Fibroblast of the conjunctiva (primary cell): ENCODE measurements at places on chromosomes 13 and 19.

- no peak for DNase-seq
These were observed 21.4 kb upstream of the SLC15A1 start for GRCh38 chr13:98773921-98774320.

GRCh38 chr19:2944775-2945574 is at the start of gene ZNF77:
ZNF77 (minus strand) TSS chr19:2944971; CDS start chr19:2944840, 131 bp downstream.
- peak; percentile 98 for DNase-seq

- no peak for DNase-seq
These were observed 17.1 kb downstream of the NUMBL start for GRCh38 chr19:40673397-40673796.

DNA sequence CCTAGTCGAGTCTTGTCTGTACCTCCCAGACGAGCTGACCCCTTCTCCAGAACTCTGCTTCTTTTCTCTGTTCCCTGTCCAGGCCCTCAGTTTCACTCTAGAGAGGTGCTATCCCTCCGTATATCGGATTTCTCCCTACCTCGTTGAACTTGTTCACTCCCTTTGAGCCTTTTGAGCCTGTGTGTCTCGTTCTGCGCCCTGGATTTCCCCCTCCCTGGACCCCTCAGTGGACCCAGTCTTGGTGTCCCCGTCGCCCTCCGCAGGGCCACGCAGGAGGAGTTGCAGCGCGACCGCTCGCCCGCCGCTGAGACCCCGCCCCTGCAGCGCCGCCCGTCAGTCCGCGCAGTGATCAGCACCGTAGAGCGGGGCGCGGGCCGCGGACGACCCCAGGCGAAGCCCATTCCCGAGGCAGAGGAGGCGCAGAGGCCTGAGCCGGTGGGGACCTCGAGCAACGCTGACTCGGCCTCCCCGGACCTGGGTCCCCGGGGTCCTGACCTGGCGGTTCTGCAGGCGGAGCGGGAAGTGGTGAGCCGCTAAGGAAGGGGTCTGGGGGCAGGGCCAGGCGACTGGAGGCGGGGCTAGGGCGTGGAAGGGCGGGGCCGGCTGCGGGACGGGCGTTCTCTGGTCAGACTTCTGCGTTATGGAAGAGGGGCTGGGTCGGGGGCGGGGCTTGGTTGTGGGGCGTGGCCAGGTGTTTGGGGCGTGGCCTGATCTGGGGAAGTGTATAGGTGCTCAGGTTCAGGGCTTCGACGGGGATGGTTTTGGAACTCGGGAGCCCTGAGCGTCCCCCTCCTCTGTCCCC is 5.5 kb downstream of the EPS8L1 start:
- DNase-seq: peak; percentile 27

DNA sequence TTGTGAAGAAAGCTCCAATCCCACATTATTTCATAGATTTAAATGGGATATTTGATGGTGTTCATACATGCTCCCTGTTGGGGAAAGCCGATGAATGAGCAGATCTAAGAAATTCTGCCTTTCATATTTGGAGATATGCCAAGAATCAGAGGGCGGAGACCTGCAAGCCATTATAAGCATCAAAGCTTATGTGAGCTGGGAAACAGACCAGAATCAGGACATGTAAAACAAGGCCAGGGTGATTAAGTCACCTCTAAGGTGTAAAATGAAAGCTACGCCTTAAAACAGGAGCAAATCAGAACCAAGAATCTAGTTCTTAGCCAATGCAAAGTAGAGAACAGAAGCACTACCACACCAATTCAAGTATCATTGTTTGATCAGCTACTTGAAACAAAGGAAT is 392.4 kb downstream of the DCT start:
- no peak for DNase-seq

- no peak for DNase-seq
These were observed 20.1 kb upstream of the ARHGEF18 start for GRCh38 chr19:7328647-7329046.

- DNase-seq: no peak
These were observed 8.2 kb upstream of the UPK1A start for GRCh38 chr19:35657904-35658700.

- no peak for DNase-seq
These were observed 30.6 kb downstream of the RAP2A start for GRCh38 chr13:97464561-97464960.

DNA sequence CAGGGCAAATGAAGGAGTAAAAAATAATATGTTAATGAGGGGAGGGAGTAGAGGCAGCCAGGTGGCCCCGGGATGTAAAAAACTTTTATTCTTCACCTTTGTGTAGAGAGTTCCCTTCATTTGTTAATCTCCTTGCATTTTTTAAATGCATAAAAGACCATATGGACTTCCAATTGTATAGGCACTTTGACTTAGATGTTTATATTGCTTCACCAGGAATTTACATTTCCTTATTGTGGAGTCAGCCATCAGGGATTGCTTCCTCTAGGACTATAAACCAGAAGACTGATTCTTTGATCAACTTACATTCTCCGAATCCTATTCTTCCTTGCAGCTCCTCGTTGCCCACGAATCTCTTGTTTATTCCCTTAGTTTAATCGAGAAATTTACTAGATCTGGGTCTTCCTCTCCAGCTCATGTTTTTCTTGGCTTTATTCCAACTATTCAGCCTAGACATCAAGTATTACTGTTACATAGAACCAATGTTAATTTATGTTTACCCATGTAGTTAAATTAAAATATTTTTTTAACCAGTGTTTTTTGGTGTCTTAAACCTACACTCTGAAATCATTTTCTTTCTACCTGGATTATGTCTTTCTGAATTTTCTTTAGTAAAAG is 1187.0 kb upstream of the SLC10A2 start:
- DNase-seq: no peak

DNA sequence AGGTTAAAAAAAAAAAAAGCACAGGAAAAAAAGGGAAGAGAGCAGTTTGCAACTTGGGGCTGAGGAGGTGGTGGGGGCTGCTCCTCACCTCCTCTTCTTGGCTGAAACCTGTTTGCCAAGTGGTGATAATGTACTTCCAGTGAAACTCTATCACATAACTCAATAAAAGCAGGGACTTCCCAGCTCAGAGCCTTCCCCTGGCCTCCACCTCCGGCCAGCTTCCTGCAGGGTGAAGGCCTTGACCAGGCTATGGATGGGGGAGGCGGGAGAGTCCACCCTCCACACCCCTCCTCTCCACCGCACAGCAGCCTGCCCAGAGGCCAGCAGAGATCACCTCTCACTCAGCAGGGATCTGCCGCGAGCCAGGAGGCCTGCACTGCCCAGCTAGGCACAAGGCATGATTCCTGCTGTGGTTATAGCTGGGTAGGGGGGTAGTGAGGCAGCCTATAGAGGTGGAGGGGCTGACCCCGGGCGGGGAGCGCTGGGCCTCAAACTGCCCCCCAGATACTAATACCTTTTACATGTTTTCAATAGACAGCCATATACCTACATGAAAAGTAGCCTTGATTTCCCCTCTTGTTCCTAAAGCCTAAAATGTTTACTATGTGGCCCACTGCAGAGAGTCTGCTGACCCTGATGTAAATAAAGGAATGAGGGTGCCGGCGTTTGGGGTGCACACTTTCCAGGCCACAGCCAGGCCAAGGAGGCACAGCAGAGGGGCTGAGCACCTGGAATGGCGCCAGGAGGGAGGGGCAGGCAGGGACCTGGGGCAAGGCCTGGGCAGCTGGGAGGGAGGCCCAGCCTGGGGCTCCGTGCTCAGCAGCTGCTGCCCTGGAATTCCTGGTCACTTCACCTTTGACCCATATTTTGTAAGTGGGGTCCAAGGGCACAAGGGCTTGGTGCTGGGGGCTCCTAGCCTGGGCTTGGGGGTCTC is 10.3 kb downstream of the ZNF787 start:
- DNase-seq: no peak

- no peak for DNase-seq
These were observed 6.8 kb downstream of the ADAT3 start for GRCh38 chr19:1911995-1912394.

DNA sequence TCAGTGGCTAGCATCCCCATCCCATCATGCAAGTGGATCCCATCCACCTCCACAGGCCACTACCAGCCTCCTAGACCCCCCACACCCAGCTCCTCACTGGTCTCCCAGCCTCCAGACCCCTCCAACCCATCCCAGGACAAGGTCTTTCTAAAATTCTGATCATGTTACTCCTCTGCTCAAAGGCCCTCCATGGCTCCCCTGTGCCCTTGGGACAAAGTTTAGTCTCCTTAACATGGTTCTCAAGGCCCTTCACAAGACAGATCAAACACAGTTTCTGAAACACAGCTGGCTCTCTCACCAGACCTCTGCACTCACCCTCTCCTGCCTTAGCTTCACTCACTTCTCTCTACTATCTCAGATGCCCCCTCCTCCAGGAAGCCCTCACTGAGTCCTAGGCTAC is 9.3 kb downstream of the CEACAM19 start:
- DNase-seq: no peak

DNA sequence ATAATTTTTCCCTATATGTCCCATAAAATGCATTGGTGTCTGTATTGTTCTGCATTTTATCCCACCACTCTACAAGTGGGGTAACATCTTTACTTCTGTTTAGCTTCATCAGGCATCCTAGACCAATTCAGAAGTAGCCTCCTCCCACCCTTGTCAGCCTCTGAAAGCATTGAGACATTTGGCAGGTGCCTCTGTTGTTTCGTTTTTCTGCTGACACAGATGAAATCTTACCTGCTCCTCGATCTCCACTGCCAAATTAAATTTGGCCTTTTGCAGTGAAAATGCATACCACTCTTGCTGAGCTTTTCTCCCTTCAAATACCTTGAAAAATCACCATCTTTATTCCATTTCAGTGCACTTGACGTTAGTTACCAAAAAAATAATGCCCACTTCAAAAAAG is 83.5 kb upstream of the STARD13 start:
- DNase-seq: no peak

DNA sequence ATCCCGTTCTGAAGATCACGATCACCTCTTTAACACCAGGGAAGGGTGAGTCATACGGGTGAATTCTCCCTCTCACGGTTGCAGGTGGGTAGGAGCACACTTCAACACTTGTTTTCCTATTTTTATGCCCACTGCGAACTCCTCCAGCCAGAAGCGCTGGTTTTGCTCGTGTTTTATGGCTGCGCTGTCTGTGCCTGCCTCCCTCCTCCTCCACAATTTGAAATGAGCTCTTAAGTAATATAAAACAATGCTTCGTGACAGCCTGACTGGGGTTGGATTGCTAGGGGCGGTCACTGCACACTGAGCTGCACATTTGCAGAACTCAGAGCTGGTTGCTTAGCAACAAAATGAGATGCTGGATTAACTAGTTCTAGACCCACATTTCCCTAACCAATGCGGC is 12.9 kb downstream of the CCDC70 start:
- DNase-seq: no peak

GRCh38 chr13:98291658-98292057 is 114.6 kb upstream of the RNF113B start:
- no peak for DNase-seq

GRCh38 chr13:99378985-99379733 is 72.0 kb upstream of the GPR183 start:
- no peak for DNase-seq

DNA sequence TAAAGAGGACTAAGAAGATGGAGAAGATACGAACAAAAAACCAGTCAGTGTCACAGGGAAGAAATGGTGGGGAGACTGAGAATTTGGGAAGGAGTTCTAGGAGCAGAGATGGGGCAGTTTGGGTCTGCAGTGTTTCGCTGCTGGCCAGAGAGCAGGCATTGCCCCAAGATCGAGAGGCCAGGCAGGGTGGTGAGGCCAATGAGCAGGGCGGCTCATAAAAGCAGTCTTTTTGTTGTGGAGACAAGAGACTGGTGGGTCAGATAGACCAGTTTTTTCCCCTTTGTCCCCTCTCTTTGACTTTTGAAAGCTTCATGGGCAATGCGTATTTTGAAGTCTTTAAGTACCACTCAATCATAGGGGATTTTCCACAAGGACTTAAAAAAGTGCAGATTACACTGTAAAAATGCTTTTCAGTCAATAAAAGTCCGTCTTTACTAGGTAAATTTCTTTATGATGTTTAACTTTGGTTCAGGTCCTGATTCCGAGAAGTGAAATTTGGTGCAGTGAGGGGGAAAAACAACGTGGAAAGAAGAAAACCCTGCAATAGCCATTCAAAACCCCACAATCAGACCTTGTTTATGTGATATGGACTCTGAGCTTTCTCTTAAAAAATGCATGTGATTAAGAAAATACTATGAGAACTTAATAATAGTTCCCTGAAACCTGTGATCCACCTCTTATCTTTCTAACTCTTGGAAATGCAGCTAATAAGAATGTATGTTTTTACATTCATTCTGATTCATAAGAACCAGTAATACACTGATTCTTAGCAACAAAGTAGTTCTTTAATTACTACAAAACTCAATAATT is 338.9 kb downstream of the KLF5 start:
- DNase-seq: no peak

- no peak for DNase-seq
These were observed 61.8 kb upstream of the PDX1 start for GRCh38 chr13:27858046-27858445.

DNA sequence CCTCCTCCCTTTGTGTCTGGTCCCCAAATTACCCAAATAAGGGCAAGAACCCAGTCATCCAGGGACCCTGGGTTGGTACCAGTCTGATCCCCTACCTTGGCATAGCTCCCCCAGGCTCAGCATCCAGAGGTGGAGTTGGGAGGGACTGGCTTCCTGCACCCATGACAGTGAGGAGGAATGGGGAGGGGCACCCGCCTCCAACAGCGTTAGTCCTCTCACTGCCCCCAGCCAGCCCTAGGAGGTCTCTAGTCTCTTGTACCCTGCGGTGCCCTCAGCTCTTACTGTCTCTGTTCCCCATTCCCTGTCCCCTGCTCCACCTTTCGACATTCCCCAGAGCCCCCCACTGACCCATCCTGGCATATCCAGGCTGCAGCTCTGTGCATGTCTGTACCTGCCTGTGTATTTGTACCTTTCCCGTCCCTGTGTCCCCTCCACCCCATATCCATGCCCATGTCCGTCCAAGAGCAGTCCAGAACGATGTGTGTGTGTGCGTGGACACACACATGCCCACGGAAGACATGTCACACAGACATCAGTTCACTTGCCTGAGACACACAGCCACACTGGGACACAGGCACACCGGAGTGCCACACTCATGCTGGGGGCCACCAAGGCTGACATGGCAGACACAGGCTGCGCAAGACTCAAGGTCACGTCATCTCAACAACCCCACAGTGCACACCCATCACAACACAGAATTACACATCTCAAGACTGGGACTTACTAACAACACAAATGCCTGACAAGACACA is 17.8 kb downstream of the ERFL start:
- no peak for DNase-seq
